ENCODE measurements at places on chromosomes 13 and 19.

- no peak for DNase-seq
These were observed 72.0 kb downstream of the TEX29 start for GRCh38 chr13:111392486-111392885.

- no peak for DNase-seq
These were observed 327.2 kb downstream of the LMO7 start for GRCh38 chr13:75963302-75963701.

- DNase-seq = no peak
These were observed 16.0 kb downstream of the UFM1 start for GRCh38 chr13:38365661-38366060.

DNA sequence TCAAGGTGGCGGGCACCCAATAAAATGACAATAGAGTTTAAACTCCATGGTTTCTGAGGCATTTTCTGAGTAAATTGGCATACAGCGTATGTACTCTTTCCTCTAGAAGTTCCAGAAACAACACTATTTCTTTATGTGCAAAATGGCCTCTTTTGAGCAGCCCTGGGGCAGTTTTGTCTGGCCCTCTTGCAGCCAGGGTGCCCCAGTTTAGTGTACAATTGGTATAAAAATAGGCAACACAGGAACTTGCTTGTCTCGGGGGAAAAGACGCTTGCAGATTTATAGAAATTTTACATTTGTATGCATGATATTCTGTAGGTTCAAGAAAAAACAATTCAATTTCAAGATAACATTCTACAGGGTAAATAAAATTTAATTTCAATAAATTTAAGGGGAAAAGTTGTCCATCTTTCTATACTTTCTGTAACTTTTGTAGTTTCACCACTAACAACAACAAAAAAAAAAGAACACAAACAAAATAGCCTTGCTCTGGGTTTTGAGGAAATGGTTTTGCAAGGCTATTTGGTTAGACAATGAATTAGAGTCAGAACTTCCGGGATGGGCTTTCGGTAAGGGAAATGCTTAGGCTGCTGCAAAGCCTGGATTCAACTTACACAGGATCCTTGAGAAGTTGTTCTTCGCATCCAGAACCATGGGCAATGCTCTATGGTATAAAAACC, 45.3 kb downstream of the LRCH1 start:
- no peak for DNase-seq

- no peak for DNase-seq
These were observed 64.0 kb downstream of the GNG7 start for GRCh38 chr19:2638417-2638940.

DNA sequence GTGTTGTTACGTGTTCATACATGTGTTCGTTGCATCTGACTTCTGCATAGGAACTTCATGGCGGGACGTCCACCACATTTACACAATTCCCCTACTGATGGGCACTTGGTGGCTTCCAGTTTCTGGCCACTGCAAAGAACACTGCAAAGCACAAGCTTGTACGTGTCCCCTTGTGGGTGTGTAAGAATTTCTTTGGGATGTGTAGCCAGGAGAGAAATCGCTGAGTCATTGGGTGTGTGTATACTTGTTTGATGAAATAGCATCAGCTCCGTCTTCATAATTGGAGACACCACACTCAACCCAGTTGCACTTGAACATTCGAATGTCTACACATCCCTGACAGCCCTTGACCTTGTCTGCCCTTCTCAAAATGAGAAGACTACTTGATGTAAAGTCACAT, 19.2 kb downstream of the KLK5 start:
- DNase-seq = no peak

GRCh38 chr19:9966448-9966847, 30.1 kb upstream of the OLFM2 start:
- DNase-seq = no peak

DNA sequence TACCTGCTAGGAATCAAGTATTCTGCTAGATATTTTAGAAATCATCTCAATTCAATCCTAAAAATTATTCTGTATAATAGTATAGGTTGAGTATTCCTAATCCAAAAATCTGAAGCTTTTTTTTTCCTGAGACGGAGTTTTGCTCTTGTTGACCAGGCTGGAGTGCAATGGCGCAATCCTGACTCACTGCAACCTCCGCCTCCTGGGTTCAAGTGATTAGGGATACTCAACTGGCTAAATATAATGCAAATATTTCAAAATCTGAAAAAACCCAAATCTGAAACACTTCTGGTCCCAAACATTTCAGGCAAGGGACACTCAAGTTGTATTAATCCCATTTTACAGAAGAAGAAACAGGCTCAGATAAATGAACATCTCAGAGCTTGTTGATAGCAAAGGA, 17.2 kb upstream of the USPL1 start:
- no peak for DNase-seq

DNA sequence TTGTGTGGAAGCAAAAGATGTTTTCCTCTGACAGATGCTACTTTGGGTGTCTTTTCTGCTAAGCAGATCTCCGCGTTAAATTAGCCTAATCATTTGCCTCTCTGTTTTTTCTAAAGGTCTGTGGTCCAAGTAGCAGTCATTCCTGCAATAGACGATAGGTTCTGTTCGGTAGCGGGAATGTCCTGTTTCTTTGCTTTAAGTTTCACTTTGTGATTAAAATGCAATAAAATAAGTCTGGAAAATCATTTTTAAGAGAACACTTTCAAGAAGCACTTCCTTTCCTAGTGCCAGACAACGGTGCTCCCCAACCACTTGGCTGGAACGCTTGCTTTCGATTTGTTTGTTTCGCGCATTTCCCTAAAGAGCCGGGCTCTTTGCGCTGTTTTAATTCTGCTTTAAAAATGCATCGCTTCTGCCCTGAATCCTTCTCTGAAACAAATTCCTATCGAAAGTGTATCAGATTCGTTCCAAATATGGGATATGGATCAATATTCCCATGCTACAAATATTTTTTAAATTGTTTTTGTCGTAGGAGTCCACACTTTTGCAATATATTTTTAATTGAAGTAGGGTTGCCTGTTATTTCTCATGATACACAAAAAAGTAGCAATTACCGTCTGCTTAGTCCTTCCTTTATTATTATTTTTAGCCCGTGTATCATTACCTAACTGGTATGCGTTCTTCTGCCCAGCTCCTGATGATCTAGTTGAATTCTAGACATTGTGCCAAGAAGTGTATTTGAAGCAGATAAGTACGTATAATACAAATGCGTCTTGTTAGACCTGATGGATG, 14.2 kb downstream of the ZIC2 start:
- DNase-seq = no peak

DNA sequence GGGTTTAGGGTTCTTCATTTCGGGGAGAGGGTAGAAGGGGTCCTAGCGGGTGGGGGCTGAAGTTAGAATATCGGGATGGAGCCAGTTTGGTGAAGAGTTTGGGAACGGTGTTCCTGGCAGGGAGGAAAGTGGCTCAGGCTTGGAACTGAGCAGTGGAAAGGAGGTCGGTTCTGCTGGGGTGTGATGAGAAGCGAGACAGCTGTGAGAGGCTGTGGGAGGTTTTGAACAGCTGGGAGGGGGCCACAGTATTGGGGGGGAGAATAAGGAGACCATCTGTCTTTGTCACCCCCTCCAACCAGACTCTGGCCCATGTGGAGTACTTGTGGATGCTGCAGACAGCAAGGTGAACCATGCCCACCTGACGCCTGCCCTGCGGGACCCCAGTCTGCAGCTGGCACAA, 1.0 kb upstream of the TM6SF2 start:
- DNase-seq = no peak

- DNase-seq = no peak
These were observed 721.6 kb upstream of the ARGLU1 start for GRCh38 chr13:107289540-107289939.

DNA sequence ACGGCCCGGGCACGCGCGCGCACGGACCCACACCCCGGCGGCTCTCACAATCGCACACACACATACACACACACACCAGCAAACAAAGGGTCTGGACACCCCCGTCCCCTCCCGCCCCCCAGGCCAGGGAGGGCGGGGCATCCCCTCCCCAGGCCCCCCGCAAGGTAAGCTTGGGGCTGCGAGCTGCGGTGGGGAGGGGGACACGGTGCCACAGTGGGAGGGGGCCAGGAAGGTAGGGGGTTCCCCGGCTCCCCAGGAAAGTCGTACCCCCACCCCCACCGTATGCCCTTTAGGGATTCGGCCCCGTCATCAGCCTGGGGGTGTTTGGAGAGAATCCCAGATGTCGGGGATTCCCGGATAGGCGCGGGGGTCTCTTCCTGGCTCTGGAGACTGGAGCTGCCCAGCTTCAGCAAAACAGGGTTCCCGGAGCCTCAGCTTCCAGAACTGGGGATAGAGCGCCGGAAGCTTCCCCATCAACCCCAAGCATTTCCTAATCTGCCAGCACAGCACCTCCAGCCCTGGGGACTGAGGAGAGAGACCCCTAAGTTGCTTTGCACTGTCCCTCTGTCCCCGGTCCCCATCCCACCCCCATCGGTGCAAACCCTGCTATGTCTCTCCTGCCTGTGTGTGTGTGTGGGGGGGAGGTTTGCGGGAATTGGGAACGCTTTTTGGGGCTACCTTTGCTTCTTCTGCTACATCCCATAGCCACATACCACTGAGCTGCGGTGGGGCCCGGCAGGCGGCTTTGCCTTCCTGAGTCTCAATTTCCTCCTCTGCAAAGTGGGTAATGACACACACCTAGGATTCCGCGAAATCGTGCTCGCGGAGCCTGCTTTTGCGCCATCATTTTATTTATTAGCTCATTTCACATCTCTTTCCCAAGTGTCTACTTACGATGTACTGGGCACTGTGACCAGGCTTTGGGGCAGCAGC, 1.8 kb upstream of the CDC37 start:
- no peak for DNase-seq

DNA sequence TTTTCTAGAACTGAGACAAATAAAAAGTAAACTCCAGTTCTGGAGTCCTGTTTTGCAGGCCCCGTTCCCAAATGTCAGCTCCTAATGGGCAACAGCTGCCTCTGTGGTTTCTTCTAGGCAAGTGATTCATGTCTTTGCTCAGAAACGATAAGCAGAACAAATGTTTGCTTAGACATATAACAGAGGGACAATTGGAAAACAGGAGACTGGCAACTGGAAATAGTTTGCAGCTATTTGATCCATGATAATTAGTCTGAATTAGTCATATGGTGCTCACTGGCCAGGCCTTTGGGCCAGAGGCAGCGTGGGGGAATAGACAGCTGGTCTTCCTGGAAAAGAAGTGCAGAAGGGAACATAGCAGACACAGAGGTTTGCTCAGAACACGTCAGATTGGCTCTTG, 29.2 kb upstream of the TSHZ3 start:
- DNase-seq = no peak

GRCh38 chr13:28056970-28057712, 43.2 kb downstream of the FLT3 start:
- no peak for DNase-seq

DNA sequence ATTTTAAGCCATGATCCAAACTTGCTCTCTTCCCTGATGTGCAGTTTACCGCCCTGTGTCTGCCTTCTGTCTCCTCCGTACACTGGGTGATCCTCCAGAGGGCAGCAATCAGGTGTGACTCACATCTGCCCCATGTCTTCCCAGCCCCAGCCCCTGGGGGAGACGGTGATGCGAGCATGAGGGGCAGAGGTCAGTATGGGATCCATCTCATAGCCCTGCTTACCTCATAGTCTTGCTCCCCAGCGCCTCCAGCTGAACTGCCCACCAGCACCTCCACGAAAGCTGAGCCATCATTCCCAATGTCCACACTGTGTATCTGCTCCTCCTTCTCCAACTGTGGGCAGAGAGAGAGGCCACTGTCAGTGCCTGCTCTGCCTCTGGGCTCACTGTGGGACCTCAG, 14.6 kb downstream of the XRCC1 start:
- peak; percentile 21 for DNase-seq

- no peak for DNase-seq
These were observed 170.5 kb downstream of the SHISA2 start for GRCh38 chr13:25881136-25881926.

GRCh38 chr19:4547303-4548237, 7.7 kb upstream of the LRG1 start:
- peak; percentile 48 for DNase-seq

DNA sequence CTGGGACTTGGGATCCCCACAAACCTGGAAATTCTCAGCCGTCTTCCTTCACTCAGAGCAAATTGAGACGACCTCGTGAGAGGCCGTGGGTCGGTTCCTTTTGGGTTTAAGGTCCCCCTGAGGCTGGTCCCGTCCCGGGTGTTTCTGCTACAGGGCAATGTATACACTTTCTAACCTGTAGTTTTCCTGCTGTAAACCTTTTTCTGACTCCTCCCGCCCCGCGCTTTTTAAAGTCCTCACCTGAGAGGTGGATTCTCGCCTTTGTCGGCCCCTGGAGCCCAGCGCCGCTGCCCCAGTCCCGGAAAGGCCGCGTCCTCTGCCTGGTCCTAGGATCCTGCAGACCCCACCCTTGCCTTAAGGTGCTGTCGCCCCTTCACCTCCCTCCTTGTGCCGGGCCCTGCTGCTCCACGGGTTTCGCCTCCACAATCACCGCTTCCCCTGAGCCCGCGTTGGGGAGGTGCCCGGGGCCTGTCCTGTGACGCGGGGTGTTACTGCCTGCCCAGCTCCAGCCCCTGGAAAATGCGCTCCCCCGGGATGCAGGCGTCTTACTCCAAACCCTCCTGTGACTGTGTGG, 391 bp downstream of the ZNF761 start:
- DNase-seq = peak; percentile 15

DNA sequence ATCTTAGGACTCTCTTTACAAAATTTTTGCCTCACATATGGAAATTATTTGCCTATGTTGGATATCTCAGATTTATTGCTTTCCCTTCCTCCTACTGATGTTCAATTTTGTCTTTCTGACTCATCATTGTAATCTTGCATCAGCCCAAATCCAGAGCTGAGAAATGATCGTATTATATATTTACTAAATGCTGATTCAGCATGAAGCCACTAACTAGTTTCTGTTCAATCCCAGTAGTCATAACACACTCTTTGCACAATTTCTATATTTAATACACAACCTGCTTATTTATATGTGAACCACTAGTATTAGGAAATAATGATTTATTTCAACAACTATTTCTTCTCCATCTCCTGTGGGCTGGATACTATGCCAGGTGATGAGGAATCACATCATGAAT, 161.1 kb upstream of the PCDH17 start:
- DNase-seq = no peak

- no peak for DNase-seq
These were observed 4.7 kb downstream of the IL17D start for GRCh38 chr13:20708216-20708615.

DNA sequence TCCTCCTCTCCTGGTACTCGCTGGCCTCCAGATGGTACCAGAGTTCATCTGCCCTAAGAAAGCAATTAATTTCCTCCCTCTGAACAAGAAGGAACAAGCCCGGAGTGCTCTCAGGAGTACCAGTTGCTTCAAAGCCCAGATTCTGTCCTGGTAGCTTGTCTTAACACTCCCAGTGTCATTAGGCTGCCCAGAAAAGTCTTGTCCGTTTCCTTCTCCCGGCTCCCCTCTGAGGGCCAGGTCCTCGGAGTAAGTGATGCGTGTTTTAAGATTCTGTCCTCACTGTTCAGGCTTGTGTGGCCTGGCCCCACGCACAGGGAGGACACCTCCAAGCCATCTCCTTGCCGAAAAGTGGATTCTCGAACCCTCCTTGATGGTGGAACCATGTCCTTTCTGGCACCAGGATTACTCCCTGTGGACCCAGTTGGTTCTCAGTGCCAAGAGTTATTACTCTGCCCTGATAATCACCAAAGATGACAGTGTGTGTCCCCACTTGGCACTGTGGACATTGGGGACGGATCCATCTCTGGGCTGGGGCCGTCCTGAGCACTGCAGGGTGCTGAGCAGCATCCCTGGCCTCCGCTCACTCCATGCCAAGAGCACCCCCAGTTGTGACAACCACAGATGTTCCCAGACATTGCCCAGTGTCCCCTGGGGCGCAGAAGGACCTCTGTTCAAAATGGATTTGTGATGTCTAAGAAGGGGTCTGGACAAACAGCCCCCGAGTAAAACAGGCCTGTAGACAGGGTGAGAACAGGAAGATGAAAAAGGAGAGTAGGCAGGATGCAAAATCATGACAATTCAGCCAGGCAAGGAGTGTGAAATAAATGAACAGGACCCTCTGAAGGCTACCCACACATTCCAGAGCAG, 52.4 kb downstream of the RFX2 start:
- no peak for DNase-seq
